Glomerular endothelial cell (primary cell): ENCODE measurements at places on chromosomes 5 and 9.

- no peak for DNase-seq
These were observed 18.3 kb upstream of the CARTPT start for GRCh38 chr5:71700803-71701202.

DNA sequence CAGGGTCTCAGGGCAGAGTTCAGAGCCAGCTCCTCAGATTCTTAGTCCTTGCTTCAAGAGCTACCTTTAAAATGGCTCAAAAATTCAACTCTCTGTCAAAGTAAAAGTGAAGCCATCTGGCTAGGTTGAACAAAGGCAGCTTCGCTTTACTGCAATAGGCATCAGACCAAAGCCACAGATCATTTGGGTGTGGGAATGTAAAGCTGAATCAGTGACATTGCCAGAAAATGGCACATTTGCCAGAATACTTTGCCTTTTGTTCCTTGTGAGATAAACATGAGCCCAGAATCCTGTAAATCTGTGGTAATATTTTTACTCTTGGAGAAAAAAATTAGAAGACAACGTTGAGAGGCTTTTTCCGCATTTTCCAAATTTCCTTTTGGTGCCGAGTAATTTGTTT is 210.5 kb downstream of the PALM2AKAP2 start:
- no peak for DNase-seq

DNA sequence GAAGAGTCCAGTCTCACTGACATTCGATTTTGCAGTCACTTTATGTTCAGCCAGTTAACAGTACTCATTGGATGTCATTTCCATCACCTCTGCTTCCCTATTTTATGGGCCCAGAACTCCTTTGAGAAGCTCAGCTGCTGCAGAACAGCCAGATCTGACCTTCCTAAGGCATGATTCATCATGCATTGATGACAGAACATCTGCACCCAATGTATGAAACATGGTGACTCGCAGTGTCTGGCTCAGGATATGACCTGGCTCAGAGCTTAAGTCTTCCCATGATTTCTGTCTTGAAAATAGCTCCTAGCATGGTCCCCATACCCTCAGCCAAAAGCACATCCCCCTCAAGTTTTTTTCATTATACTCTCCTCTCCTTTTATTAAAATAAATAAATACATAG is 92.6 kb upstream of the TRIM32 start:
- no peak for DNase-seq

DNA sequence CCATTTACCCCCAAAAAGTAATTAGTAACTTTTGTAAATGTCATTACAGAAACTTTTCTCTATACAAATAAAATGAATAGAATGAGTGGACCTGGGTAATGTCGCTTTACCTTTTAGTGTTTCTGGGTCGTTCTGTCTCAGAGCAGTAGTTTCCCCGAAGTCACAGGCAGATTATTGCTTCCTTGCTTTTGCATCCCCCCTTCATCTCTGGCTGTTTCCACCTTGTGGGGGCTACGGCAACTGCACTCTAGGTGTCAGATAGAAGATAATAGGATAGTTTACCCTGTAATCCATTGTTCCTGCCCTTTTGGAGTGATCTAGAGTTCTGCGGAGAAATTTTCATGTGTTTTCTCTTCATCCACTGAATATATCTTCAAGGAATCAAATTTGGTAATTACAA is 68.7 kb downstream of the PRR16 start:
- no peak for DNase-seq

GRCh38 chr5:154278186-154278585 is 87.7 kb downstream of the GALNT10 start:
- DNase-seq: no peak

GRCh38 chr9:34984049-34984448 is 5.5 kb upstream of the DNAJB5 start:
- no peak for DNase-seq

- no peak for DNase-seq
These were observed 631.6 kb downstream of the PDE4D start for GRCh38 chr5:59261969-59262368.

DNA sequence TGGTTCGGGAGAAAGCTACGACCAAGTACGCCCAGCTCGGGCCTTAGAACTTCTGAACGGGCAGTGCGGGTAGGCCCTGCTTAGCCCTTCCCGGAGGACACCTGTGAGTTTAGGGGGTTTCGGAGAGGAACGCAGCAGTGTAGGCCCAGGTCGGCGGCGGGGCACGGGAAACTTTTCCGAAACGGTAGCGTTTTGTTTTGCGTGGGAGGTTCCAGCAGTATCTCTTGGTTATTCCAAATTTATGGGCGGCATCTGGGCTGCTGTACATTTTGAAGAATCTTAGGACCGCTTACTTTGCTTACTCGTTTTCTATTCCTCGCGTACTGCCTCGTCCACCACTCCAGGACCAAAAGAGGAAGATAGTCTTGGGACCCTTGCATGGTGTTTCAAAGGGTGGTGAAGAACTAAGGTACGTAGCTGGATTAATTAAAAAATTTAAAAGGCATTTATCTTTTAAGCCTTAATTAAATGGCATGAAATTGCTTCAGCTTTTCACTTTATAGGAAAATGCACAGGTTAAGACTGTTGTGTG is 492 bp downstream of the TENT2 start:
- DNase-seq: no peak

DNA sequence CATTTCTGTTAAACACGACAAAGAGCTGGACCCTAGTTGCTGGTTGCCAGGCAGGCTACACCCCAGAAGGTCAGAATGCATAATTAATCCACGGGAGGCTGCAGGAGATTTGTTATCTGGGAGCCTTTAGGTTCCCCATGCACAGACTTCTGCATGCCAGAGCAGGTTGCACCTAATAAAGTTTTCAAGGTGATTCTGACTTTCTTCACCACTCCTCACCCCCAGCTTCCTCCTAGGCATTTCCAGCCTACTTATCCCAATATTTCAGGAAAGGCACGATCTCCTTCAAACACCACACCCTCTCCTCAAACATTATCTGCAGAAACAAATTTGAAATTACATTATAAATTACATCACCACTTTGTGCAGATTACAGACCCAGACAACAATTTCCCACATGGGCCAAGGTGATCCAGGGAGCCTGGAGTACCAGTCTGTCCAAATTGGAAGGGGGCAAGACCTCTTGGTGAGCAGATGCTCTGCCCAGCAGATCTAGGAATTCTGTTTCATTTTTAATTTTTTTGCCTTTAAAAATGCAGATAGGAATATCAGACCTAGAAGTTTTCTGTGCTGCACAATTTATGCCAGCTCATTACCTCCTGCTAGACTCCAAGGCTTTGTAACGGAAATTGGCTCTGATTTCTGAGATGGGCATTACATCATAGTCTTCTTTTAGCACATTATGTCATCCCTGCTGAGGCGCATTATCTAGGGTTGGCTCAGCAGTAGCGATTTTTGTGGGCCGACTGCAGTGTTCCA is 363.4 kb upstream of the SLC30A5 start:
- peak; percentile 16 for DNase-seq

- no peak for DNase-seq
These were observed 84.0 kb downstream of the ERP44 start for GRCh38 chr9:100014846-100015245.

DNA sequence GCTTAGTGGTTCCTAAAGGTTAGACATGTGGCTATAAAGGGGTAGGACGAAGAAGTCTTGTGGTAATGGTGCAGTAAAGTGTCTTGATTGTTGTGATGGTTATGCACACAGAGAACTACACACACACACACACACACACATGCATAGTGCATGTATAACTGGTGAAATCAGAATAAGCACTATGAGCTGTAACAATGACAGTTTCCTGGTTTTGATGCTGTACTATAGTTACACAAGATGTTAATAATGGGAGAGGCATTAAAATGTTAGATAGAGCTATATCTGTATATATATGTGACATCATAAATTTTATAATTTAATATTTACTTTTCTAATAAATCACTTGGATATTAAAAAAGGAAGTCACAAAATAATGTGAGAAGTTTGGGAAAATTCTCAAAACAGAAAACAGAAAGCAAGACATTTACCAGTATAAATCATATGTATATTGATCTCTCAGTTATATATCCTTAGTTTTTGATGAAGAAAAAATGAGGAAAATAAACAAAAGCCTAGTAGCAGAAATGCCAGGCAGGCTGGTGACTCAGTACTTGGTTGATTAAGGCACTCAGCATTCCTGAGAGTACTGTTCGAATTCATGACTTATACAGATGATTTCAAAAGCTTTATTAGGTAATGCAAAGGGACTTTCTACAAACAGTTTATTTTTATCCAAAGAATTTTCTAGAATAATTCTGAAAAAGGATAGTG is 350.5 kb upstream of the DAB2 start:
- no peak for DNase-seq

- DNase-seq: no peak
These were observed 126.8 kb downstream of the TMEM174 start for GRCh38 chr5:73299665-73300336.

- DNase-seq: no peak
These were observed 196.6 kb downstream of the TTLL11 start for GRCh38 chr9:121896545-121896943.

DNA sequence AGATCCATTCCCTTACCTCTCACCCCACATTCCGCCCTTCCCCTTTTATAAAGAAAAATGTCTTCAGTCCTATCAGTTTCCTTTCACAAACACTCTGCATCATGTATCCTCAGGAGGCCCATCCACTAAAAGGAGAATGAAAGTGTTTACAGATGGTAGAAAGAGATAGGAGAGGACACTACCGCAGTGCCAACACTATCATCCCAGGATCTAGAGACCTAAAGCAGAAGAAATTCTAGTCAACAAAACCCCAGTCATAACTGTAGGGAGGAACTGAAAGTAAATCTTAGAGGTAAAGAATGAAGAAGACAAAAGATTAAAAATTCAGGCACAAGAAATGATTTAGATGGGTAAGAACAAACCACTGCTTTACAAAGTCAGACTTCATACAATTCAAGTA is 114.1 kb downstream of the MLLT3 start:
- DNase-seq: no peak

GRCh38 chr9:135198586-135199285 is 111.3 kb downstream of the OLFM1 start:
- DNase-seq: no peak

DNA sequence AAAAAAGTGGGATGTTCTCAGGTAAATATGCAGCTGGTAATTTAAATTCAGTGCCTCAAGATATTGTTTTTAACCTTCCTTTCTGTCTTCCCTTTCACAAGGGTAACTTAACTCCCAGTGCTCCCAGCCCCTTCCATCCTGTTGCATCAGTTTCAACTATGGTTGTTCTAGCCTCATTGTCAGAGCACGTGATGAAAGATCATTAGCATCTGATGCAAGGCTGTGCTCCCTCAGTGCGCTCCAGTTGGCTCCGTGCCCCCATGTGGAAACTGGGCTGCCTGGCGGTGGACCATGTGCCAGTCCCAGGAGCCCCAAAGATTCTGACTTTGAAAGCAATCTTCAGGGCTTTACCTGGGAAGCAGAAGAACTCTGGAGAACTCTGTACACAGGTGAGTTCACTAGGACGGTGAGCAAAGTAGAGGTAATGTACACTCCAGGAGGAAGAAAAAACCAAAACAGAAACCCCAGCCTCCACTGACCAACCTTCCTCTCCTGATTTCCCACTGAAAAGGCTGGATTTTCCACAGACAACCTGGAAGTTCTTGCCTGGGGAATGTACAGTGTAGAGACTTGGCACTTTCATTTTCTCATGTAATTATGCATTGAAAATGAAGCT is 96.9 kb downstream of the SLC1A3 start:
- DNase-seq: no peak

DNA sequence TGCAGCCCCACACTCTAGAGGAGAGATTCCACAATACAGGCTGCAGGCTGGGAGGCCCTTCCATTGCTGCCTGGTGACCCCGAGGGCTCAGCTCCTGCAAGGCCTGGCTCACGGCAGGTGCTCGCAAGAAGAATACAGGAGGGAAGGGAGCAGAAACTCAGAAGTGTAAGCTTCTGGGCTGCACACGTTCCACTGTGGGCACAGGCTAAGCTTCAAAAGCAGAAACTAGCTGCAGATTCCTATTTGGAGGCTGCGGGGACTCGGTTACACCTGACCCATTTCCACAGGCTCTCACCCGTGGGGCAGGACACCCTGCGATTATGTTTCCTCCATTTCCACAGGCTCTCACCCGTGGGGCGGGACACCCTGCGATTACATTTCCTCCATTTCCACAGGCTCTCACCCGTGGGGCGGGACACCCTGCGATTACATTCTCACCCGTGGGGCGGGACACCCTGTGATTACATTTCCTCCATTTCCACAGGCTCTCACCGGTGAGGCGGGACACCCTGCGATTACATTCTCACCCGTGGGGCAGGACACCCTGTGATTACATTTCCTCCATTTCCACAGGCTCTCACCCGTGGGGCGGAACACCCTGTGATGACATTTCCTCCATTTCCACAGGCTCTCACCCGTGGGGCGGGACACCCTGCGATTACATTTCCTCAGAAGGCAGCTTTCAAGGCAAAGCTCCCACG is 10.3 kb downstream of the LPCAT1 start:
- DNase-seq: no peak

DNA sequence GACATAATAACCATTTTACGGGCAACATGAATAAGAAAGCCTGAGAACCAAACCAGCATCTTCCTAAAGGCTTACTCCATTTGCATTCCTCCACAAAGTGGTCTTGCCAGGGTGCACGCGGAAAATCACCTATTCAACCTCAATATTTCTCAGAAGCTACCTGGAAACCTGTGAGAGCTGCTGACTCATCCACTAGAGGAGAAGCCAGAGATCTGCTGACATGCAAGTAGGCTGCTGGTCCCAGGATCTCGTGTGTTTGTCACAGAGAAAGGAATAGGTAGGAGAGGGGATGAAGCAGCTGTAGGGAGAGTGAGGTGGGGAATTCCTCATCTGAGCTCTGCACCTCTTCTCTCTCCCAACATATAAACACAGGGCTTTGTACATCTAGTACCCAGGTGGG is 138.1 kb downstream of the ADAMTS12 start:
- no peak for DNase-seq

DNA sequence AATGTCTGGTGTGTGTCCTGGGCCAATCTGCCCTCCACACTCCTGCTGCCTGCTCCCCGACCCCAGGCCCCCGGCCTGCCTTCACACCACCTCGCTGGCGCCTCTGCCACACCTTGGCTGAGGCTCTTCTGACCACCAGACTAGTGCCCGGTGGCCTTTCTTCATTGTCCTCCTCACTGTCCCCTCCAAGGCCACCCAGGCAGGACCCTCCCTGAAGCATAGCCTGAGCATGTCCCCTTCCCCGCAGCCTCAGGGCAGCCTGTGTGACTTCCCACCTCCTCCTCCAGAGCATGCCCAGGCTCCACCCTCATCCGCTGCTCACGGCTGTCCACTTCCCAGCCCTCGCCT is 154.6 kb downstream of the OLFM1 start:
- no peak for DNase-seq
